ENCODE measurements at places on chromosomes 12 and 14. TPM values are rescaled to one million over a fixed set of nuclear protein-coding genes. Genes with fewer than 3 reads are reported as not detected.

- no peak for DNase-seq
Measured at GRCh38 chr12:118870551-118870950, 110.8 kb upstream of the SRRM4 start.

GRCh38 chr12:132307976-132308852 is 21.2 kb downstream of the GALNT9 start:
- no peak for DNase-seq

- no peak for DNase-seq
Measured at GRCh38 chr12:14691560-14691959, 4.8 kb downstream of the GUCY2C start.

- DNase-seq: peak; percentile 98
Measured at GRCh38 chr14:24093901-24094840, at the start of gene PCK2. Gene PCK2, plus strand, starts transcription at chr14:24094311. Its CDS starts 95 bp downstream, at chr14:24094406.

DNA sequence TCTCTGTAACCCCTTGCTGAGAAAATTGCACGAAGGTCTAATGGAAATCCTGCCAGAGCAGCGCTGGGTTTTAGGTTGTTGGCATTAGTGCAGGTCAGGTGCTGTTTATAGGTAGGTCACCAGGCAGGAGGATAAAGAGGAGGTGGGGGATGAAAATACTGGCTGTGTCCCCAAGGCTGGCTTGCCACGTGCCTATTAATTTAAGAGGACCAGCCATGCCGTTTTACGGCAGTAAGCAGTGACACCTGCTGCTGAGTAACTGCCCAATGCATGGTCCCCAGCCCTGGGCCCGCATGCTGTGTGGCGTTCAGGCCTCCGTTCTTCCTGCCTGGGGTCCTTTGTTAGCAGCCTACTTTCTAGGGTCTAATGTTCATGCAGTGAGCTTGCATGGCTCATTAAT is 67.2 kb downstream of the WDR20 start:
- no peak for DNase-seq

DNA sequence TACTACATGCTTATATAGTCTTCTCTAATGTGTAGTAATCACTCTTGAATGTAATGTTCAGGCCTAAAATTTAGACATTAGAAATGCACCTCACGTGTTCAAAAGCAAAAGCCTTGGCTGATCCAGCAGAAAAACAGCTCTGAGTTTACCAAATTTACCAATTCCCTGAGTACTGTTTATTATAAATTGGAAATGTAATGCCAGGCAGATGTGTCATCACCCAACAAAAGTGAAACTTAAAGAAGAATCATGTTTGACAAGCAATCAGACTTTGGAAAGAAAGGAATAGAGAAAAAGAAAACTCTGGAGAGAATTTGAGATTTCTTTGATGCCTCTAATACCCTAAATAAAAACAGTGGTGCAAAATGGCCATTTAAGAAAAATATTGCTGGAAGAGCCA is 26.5 kb upstream of the STRAP start:
- DNase-seq: no peak

DNA sequence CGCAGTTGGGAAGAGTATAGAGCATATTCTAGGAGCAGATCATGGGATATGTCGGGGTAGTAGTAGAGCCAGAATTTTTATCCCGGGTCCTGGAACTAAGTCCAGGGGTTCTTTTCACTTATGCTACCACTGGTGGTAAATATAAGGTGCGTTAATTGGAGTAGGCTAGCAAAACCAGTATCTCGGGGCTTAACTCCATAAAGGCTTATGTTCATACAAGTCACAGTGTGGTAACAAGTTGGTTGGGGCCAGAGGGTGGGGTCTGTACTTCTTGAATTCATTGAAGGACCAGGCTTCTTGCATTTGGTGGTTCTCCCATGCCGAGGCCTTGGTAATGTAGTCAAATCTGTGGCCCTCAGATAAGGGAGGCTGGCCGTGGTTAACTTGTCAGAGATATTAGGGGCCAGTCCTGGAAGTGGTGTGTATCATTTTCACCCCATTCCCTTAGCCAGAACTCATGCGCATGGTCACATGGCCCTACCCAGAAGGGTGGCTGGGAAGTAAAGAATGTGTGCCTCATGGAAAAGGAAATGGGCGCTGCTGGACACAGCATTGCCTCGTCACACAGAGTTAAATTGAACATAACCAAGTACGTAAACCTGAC is 1.5 kb upstream of the ZNF641 start:
- no peak for DNase-seq

GRCh38 chr14:77290705-77291104 is 19.7 kb upstream of the NGB start:
- no peak for DNase-seq

DNA sequence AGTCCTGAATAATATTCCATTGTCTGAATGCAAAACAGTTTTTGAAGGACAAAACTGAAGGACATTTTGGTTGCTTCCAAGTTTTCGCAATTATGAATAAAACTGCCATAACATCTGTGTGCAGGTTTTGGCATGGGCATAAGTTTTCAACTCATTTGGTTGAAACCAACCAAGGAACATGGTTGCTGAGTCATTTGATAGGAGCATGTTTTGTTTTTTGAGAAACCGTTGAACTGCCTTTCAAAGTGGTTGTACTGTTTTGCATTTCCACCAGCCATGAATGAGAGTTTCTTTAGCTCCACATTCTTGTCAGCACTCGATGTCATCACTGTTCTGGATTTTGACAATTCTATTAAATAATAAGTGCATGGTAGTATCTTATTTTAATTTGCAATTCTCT is 23.0 kb upstream of the GSG1 start:
- no peak for DNase-seq

GRCh38 chr14:82720946-82721345 is 1187.3 kb upstream of the SEL1L start:
- DNase-seq: no peak

DNA sequence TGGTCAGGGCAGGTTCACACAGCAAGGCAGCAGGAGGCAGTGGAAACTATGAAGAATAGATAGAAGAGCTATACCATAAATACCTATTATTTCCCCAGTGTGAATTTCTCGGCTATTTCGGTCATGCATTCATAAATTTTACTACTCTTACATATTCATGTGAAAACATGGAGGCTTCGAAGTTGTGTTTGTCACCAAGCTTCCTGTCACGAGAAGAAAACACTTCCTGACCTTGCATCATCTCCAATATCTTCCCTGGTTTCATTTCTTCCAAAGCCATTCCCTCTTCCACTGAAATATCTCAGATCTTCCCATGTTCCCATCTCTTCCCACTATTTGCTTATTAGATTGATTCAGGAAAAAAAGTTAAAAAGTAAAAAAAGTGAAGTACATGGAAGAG is 80.4 kb downstream of the CPNE8 start:
- no peak for DNase-seq

- no peak for DNase-seq
Measured at GRCh38 chr12:122873540-122873939, 22.4 kb downstream of the VPS37B start.

GRCh38 chr12:118325081-118325480 is 47.6 kb downstream of the TAOK3 start:
- no peak for DNase-seq

GRCh38 chr12:41213107-41213506 is 25.0 kb downstream of the PDZRN4 start:
- no peak for DNase-seq

- DNase-seq: peak; percentile 5
Measured at GRCh38 chr14:70188659-70189455, at the start of gene SLC8A3. Gene SLC8A3, minus strand, starts transcription at chr14:70188951. Its CDS starts 20,529 bp downstream, at chr14:70168422.

DNA sequence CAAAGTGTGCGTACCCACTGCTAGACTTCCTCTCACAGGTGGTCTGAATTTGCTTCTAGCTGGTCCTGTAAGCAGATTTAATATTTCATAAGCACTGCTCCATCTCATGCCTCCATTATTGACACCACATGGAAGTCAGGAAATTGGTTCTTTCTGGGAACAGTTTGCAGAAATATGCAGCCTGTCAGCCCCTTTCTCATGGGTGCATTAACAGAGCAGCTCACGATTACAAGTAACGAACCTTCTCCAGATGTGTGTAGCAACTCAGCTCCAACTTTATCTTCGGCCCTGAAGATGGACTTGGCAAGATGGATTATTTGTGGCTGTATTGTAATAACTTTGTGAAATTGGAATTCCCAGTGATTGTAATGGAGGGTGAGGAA is 214.5 kb upstream of the DDHD1 start:
- no peak for DNase-seq

- DNase-seq: peak; percentile 73
Measured at GRCh38 chr14:20610002-20610765, 19.0 kb upstream of the RNASE12 start.

DNA sequence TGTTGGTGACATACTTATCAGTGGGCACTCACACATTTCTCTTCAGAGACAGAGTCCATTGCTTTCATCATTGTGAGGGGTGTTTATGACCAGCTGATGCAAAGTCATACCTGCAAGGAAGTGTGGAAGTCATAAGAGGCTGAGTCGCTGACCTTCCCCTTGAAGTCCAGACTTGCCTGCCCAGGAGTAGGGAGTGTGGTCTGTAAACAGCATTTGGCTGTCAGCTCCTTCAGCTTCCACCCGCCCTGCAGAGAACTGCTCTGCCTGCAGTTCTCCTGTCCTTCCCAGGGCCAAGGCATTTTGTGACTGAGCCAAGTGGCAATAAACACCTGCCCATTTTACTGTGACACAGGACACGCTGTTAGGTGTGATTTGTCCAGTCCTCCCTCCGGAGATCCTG is 801.3 kb downstream of the BCL11B start:
- DNase-seq: no peak

GRCh38 chr14:77036484-77037214 is 8.1 kb upstream of the IRF2BPL start:
- DNase-seq: no peak

GRCh38 chr14:104702673-104703072 is 13.3 kb downstream of the INF2 start:
- no peak for DNase-seq

GRCh38 chr14:52455291-52456088 is 96.8 kb downstream of the TXNDC16 start:
- no peak for DNase-seq

DNA sequence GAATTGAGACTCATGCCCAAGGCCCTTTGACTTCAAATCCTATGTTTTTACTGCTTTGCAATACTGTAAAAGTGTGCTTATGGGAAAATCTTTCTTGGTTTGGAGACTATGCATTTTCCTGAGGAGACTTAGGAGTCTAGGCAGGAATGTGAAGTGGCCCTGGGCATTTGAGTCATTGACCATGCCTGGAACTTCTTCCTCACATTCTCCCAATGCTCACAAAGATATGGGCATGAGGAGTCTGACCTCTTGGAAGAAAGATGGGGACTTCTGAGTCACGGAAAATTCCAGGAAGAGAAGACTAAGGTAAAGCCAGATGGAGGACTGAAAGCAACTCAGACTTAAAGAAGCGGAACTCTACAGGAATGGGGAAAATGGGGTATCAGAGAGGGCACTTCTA is 38.2 kb upstream of the ZNF641 start:
- DNase-seq: no peak

GRCh38 chr14:51653079-51653774 is 1.5 kb downstream of the FRMD6 start:
- DNase-seq: no peak

- DNase-seq: no peak
Measured at GRCh38 chr12:11026118-11026517, 3.7 kb upstream of the TAS2R19 start.

GRCh38 chr12:54932691-54933090 is 51.9 kb downstream of the TESPA1 start:
- DNase-seq: no peak

DNA sequence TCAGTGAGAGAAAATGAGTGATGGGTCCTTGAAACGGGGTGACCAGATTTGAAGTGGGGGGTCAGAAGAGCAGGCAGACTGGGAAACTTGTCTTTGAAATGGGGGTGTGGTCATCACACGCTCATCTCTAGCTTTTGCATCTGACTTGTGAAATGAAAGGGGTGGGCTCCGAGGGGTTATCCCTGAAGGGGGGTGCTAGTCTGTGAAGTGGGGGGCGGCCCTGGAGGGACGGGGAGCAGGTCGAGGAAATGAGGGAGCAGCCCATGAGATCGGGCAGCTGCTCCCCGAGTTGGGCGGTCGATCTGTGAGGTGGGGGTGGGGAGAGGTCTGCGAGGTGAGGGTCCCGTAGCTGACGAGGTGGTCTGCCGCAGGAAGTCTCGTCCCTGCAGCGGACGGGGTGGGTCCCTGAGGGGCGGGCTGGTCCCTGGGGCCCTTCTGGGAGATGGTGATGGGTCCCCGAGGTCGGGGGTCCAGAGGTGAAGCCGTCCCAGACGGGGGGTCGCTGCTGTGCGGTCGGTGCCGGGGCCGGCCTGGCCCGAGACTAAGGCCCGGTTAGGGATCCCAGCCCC is 542 bp downstream of the PXN start:
- DNase-seq: no peak

ZDHHC17 gene
- total RNA-seq: 22.1 TPM

STON2 gene
- 0.40 TPM for total RNA-seq

ACSM4 gene
- not detected for total RNA-seq

ZFHX2 gene
- total RNA-seq: 0.43 TPM

CIROP gene
- not detected for total RNA-seq

NUP107 gene
- total RNA-seq: 66.7 TPM

PTGER2 gene
- total RNA-seq: 0.42 TPM

OS9 gene
- 214 TPM for total RNA-seq

TCL1B gene
- not detected for total RNA-seq

TMEM260 gene
- total RNA-seq: 12.8 TPM

PEBP1 gene
- 86.0 TPM for total RNA-seq

TBK1 gene
- total RNA-seq: 61.1 TPM

TSPAN8 gene
- 39.6 TPM for total RNA-seq

Data from NCI-H460 (cell line).